ENCODE measurements at places on chromosomes 11 and 22.

- no peak for DNase-seq
Observed at GRCh38 chr11:62193952-62194351, 3.9 kb downstream of the SCGB1D1 start.

GRCh38 chr11:76292583-76293188, 86.4 kb upstream of the WNT11 start:
- DNase-seq: no peak

DNA sequence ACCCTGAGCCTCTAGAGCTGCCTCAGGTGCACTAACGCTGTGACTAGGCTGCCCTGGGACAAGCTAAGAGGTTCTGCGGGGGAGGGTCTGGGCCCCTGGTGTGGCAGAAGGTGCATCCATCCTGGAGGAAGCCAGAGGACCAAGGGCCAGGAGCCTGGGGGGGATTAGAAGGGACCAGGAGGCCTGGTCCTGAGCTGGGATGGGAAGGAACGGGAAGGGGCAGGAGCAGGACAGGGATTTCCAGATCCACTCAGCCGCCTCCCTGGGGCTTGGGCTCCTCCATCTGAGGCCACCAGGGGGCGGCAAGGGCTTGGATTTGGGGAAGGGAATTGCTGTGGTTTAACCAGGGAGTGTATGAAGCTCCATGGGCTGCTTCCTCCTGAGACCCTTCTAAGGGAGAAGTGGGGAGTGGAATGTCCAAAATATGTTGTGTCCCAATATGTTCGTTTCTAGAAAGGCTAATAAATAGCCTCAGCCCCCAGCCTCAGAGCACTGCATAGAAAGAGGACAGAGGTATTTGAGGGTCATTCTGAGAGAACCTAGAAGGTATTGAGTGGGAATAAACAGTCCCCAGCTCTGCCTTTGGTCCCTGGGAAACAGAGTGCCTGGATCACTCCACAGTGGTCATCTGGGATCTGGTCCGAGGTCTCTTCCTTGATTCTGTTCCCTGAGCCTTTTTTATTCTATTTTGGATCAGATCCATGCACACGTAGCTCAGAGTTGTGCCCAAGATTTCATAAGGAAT, 17.4 kb upstream of the PRAME start:
- peak; percentile 56 for DNase-seq

DNA sequence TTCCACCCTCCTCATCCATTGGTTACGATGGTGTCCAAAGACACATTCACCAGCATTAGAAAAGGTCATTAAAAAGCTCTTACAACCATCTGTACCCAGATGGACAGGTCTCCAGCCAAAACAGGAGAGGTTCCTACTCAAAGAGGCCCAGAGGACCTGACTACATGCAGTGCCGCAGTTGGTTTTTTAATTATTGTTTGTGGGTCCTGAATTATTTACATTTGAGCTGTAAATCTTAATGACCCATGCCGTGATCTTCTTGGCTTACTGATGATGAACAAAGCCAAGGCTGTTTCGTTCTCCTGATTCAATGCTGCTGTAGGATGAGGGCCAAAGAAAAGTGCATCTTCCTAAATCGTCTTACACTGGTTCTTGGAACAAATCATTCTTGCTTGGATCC, 83.7 kb downstream of the CADM1 start:
- no peak for DNase-seq

DNA sequence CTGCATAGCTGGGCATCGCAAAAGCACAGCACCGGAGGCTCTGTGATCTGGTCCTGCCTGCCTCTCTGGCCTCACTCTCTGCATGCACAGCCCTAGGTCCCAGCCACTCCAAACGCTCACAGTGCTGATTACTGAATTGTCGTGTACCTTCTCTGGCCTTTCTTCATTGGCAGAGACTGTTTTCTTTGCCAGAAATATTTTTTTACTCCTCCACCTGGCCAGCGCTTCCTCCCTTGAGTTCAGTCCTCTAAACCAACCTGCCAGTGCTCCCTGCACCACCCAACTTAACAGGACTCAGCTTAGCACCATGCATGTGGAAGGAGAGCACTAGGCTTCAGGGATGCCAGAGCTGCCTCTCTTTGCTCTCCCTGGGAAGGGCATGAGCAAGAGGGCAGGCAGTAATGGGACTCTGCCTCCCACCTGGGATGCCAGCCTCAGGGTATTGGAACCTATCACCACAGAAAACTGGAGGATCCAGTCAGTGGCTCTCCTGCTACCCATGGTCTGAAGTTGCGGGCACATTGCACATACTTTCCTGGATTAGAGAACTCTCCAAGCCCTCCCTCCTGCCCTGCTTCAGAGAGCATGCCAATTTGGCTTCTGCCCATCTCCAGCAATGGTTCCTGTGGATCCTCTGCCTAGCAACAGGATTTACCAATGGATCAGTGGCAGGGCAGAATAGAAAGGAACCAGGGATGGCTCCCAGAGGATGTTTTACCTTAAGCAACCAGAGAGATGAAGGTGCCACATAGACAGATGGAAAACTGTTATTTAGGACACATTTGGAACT, 37.0 kb upstream of the GNAZ start:
- DNase-seq: no peak

DNA sequence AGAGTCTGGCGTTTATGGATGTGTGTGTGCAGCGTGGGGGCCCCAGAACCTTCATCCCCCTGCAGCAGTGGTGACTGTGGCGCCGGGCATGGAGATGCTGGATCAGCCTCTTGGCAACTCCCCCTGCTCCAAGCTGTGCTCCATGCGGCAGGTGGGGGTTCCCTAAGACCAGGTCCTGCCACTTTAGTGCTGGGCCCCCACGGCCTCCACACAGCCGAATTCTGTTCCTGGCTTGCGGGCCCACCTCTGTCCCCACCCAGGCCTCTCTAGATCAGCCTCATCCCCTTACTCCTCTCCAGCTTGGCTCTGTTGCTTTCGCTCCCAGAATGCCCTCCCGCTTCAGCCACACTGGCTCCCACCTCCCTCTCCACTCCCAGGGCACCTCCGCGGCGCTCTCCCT, 59.6 kb downstream of the TRMU start:
- no peak for DNase-seq

GRCh38 chr11:87440076-87440770, 402.5 kb downstream of the TMEM135 start:
- DNase-seq: no peak

GRCh38 chr11:2885017-2885677, 428 bp downstream of the CDKN1C start:
- DNase-seq: peak; percentile 51

- no peak for DNase-seq
Observed at GRCh38 chr11:117668321-117668751, 128.7 kb downstream of the DSCAML1 start.

GRCh38 chr11:41177791-41178190, 281.7 kb downstream of the LRRC4C start:
- no peak for DNase-seq
